ENCODE measurements at places on chromosomes 4 and X. TPM values are rescaled to one million over a fixed set of nuclear protein-coding genes. Genes with fewer than 3 reads are reported as not detected.

Gene SPANXD
- total RNA-seq = not detected

Gene MSANTD1
- 11.0 TPM for total RNA-seq

Gene ARFIP1
- total RNA-seq = 44.1 TPM

Gene FHDC1
- 7.2 TPM for total RNA-seq

Gene CCSER1
- total RNA-seq = 336 TPM

Gene FHIP1A
- 3.8 TPM for total RNA-seq
